ENCODE measurements at places on chromosomes 1 and 21.

GRCh38 chr1:82934074-82934473 lies 1064.9 kb downstream of the TTLL7 start:
- no peak for DNase-seq

DNA sequence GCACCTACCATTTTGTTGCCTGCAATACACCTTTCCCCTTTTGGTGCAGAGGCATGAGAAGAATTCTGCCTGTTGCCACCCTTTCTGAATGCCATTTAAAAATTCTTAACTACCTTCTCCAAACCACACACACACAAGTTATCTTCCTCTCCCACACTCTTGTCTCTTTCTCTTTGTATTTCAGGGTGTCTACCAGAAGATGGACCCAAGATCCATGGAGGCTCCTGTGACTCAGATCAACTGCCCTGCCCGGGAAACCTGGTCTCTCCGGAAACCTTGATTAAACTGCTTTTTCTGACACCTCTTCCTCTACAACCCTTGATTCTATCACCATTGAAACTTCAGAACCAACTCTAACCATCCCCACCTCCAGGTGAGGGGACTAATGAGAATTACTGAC lies 2.4 kb upstream of the TARS2 start:
- peak; percentile 59 for DNase-seq

GRCh38 chr1:22237433-22238093 lies 94.7 kb upstream of the WNT4 start:
- no peak for DNase-seq

DNA sequence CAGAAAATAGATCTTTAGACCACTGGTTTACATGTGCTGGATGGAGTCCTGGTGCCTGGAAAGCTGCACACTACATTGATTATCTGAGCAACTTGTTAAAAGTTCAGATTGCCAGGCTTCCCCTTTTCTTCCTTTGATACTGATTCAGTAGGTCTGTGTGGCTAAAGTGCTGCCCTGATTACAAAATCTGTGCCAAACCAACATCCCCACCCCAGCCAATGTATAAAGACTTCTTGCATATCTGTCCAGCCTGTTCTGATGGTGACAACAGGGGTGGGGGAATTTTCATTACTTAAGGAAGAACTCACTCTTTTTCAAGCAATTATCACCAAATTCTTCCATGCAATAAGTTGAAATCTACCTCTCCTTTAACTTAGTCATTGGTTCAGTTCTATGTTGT lies 135.5 kb downstream of the TNFSF18 start:
- DNase-seq: no peak

- no peak for DNase-seq
Measured at GRCh38 chr1:22277662-22278061, 134.8 kb upstream of the WNT4 start.

GRCh38 chr1:174364996-174365736 lies 82.6 kb upstream of the GPR52 start:
- DNase-seq: no peak

- DNase-seq: no peak
Measured at GRCh38 chr1:210418863-210419650, 90.4 kb downstream of the HHAT start.

DNA sequence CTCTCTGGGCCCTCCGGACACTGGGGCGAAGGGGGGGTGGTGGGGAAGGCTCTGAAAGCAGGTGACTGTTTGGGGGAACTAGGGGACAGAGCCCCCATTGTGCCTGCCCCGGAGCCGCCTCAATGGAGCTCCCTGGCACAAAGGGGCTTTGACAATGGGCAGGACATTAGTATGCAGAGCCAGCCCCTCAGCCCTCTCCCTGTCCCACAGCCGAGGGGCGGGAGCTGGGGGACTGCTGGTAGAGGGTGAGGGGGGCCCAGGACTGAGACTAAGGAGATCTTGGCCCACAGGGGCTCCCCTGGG lies 7.8 kb downstream of the KCNJ10 start:
- no peak for DNase-seq

DNA sequence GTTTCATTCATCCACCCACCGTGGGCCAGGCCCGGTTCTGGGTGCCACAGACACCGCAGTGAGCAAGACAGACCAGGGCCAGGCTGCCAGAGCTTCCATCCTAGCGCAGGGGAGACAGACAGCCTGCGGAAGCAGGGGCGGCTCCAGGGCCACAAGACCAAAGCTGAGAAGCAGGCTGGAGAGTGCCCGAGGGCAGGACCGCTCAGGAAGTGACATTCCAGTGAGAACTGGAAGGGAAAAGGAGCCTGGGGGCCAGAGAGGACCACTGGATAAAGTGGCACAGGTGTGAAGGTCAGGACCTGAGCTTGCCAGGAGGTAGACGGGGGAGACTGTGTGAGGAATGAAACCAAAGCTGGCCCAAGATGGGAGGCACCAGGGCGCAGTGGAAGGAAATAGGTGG lies 59.5 kb upstream of the EFHD2 start:
- no peak for DNase-seq

GRCh38 chr1:206679738-206680211 lies 4.9 kb upstream of the MAPKAPK2 start:
- DNase-seq: no peak

- DNase-seq: no peak
Measured at GRCh38 chr1:67133177-67133576, 1.6 kb downstream of the C1orf141 start.

- no peak for DNase-seq
Measured at GRCh38 chr21:14762734-14763694, 216.9 kb upstream of the SAMSN1 start.

DNA sequence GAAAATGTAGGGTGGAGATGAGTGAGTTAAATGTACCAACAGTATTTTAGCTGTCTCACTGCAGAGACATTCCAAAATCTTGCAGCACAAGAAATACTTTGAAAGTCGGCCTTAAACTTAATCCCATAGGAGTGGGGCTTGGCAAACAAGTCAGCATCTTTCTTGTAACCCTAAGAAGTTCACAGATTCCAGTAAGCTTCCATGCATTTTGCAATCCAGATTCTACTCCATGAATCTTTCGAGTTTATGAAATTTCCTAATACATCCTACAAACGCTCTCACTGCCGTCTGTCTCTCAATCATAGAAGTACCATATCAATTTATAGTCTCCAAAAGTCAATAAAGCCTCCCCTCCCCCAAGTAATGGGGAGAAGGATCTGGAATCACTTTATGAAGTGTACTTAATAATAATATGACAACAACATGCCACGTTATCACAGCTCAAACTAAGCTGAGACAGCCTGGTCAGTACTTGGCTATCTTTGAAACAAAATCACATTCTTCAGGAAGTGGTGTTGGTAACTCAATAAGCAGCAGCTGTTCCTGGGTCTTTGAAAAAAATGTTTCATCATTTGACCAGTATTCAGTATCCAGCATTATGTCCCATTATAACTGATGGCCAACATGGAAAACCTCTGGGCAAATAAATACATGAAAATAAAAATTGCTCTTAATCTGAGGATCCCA lies 317.4 kb upstream of the RUNX1 start:
- peak; percentile 52 for DNase-seq

- DNase-seq: no peak
Measured at GRCh38 chr1:161710560-161710959, 3.5 kb downstream of the FCRLA start.

DNA sequence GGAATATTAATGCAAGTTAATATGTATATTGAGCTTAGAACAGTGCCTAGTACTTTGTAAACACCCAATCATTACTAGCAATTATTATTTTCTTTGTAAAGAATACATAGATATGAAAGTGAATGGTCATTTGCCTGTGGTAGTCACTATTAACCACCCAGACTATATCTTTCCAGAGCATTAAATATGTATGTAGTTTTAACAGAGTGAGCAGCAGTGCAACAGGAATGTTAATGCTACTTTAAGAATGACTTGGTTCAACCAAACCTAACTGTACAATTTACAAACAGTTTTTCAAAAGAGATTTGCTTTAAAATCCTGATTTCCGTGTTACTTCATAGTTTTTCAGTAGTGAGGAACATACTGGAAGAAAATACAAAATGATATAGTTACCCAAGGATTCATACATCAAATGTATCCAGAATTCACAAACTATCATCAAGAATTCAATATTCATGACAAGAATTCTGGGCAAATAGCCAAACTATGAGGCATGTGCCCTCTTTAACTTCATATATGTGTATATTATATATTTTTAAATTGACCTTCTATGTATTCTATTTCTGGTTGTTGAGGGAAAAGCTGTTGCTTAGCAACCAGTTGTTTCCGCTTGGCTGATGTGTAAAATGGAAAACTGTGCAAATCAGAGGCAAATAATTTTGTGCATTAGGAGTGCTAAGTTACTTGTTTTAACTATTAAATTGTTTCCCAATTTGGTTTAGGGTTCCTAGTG lies 34.9 kb upstream of the IVNS1ABP start:
- DNase-seq: peak; percentile 4

- no peak for DNase-seq
Measured at GRCh38 chr1:173152598-173152997, 54.5 kb downstream of the TNFSF4 start.

- DNase-seq: peak; percentile 79
Measured at GRCh38 chr21:41601573-41602368, 93.8 kb upstream of the TMPRSS2 start.

- DNase-seq: peak; percentile 74
Measured at GRCh38 chr1:155206891-155207805, 549 bp downstream of the THBS3 start.

DNA sequence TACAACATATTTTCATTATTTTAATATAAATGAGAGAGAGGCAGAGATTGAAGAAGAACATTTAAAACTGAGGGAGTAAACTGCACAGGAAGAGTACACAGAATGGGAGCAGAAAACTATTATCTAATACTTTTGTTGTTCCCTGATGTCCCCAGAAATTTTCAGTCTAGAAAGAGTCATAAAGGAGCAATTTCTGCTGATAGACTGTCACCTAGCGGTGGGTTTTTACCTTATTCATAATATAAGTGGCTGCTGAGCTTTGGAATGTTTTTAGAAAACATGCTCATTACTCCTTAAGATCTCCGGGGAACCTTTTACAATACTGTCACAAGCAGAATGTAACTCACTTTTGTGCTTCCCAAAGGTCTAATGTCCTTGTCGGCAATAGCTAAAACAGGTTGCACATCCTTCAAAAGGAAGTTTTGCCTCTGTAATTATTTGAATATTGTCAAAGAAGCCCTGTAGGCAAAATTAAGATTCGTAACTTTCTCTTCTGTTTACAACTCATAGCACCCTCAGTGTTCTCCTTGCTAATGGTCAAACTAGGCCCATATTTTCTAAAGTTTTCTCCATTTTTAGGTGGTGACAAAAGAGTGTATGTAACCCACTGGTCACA lies 4.9 kb upstream of the NPL start:
- DNase-seq: peak; percentile 51

DNA sequence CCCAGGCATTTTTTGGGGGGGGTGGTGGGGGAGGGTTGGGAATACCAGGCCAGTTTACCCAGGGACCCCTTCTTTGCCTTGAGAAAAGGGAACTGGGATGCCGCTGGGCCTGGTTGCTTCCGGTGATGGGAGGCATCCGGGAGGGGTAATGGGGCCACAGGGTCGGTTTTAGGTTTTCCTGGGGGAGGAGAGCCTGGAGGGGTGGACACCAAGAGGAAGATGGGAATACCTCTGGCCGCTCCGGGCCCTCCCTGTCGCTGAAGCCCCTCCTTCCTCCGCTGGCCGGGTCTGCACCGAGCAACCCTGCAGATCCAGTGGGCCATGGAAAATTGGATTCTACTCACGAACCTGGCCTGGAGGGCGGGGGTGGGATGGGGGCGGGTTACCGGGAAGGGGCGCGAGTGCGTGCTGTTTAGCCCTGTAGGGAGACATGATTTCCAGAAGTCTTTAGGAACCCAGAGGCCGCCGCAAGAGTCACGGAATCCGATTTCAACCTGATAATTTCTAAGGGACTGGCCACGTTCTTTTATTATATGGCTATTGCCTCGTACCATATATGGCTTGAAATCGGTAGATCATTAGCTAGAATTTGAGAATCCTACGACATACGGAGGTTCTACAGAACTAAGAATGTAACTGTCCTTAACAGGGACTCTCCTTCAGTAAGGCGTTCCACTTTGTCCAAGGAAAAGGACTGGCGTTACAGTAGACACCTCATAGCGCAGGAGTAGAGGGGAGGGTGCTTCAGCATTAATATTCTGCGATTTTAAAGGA lies 749 bp downstream of the AKIRIN1 start:
- peak; percentile 56 for DNase-seq

DNA sequence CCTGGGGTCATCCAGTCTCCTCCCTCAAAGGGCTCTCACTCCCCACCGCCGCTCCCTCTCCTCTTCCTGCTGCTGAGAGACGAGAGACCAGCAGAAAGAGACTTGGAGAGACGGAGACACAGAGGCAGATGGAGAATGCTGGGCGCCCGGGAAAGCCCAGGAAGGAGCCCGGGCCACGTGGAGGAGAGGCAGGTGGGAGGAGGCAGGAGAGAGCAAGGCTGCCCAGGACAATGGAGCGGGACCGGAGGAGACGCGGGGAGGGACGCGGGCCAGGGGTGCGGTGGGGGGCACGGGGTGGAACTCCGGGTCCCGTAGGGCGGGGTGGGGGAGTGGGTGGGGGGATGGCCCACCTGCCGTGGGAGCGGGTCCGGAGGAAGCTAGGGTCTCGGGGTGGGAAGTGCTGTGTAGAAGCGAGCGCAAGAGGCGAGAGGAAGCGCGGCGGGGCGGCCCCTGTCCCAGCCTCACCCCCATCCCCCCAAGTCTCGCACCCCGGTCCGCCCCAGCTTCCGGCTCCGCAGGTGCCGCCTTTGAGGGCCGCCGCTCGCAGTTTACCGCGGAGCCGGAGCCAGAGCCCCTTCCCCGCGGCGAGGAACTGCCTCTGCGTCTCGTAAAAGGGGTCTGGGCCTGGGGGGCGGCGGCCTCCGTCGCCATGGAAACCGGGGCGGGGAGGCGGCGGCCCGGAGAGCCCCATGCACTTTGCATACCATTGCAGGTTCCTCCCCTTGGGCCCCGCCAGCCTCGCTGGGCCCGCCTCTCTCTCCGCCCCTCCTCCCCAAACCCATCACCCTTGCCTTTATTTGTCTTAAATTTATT lies 11.7 kb upstream of the EPHA2 start:
- no peak for DNase-seq

DNA sequence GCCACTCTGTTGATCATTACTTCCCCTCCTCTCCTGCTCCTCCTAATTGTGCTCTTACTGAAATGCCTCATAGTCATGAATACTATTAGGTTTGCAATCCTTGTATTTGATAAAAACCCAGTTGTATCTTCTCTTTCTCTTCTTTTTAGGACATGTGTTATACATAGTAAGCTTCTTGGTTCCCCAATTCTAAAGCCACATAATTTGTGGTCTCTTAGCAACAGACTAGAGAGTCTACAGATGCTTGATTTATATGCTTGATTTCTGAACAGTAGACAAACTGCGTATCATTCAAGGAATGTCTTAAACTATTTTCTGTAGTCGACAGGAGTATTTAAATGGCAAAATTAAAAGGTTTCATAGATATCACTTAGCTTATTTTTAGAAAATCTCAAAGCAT lies 1598.9 kb downstream of the PLA2G4A start:
- no peak for DNase-seq

Data from RPMI7951 (cell line).